Amniotic stem cell (primary cell): ENCODE measurements at places on chromosomes 1 and 21.

- DNase-seq: no peak
Measured at GRCh38 chr1:243605604-243606003, 244.4 kb downstream of the AKT3 start.

DNA sequence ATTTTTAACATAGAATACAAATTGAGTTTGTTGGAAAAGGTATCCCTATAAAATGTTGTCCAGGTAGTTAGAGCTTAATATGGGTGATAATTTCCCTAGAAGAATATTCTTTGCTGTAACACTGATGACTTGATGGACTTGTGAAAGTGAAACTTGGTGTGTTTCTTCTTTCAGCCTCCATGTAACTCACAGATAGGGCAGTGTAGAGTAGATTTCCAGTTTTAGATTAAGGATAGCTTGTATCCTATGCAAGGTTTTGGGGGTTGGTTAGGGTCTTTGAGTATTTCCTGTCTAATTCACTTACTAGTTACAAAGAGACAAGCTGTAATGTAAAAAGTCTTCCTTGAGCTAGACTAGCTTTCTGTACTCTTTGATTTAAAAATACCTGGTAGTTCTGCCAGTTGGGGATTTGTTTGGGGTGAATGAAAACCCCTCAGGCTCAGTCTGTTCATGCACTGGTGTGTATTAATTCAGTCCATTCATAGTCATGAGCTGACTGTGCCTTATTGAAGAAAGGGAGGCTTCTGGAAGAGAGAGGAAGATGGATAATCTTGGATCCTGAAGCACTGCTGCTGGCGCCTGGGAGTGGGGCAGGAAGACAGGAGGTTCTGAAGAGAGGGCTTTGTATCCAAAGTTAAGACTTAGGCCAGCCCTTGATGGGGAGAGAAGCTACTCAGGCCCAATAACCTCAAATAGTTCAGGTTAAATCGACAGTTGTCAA is 83.6 kb downstream of the CAMTA1 start:
- DNase-seq: no peak

GRCh38 chr1:8381618-8382017 is 63.7 kb downstream of the SLC45A1 start:
- no peak for DNase-seq

GRCh38 chr1:226625832-226626576 is 77.4 kb downstream of the STUM start:
- DNase-seq: no peak

DNA sequence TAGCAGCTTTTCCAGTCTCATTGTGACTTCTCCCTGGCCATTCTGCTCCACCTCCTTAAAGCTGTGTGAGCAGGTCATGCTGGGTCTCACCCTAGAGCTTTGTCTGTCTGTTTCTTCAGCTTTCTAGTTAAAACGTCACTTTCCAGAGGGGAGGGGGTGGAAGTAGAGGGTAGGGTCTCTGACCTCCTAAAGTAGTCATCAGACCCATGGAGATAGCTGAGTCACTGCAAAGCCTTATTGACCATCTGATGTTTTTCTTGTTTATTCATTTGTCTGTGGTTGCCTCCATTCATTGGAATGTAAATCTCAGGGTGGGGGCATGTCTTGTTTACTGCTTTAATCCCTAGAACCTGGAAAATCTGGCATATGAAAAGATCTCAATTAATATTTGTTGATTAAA is 52.7 kb downstream of the ELF3 start:
- DNase-seq: no peak

DNA sequence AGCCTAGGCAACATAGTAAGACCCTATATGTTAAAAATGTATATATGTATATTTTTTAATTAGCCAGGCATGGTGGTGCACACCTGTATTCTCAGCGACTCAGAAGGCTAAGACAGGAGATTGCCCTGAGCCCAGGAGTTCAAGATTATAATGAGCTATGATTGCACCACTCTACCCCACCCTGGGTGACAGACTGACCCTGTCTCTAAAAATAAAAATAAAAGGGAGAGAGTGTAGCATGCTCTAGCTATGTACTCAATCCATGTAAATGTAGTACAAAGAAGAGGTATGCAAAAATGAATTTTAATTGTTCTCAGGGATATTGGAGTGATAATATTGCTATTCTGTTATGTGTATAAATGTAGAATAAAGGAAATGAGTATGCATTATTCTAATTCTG is 52.9 kb upstream of the DARS2 start:
- DNase-seq: no peak

DNA sequence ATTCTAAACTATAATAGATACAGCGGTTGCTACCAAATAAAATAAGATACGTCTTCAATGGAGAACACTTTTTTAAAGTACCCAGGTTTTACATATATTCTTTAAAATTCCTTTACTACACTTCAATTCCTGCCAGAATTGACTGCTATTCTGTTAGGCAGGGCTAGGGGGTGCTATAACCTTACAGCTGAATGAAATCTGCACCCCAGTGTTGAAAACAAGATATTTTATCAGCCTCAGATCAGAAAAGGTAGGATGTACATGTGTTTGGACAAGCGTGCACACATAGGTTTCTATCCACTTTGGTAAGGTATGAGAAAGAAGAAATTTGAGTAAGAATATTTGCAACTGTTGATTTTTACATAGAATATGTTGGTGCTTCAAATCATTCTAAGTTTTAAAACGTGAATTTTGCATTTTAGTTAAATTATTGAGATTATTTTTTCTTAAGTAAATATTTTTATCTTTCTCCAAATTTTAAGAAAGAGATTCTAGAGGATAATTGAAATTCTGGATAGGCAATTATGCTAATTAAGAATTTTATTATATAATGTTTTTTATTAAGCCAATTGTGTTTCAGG is 490.8 kb upstream of the ADGRL4 start:
- peak; percentile 26 for DNase-seq

GRCh38 chr21:38861989-38862683 is 56.4 kb downstream of the ETS2 start:
- DNase-seq: no peak

GRCh38 chr1:169260478-169261151 is 107.0 kb downstream of the NME7 start:
- DNase-seq: no peak

DNA sequence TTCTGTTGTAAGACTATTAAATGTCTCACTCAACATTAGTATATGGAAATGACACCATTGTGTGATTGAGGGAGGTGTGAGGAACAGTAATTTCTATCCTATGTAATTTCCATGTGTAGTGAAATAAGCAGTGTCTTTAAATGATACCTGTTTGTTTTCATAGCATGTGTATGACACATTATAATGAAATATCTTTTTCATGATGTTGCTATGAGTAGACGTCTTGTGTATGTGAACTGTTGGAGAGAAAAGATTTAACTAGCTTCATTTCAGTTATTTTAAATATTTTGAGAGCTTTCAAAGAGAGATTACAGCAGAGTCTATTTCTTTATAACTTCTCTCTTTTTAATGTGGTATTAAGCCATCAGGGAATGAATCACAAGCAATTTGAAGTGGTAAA is 71.5 kb upstream of the QSOX1 start:
- no peak for DNase-seq

DNA sequence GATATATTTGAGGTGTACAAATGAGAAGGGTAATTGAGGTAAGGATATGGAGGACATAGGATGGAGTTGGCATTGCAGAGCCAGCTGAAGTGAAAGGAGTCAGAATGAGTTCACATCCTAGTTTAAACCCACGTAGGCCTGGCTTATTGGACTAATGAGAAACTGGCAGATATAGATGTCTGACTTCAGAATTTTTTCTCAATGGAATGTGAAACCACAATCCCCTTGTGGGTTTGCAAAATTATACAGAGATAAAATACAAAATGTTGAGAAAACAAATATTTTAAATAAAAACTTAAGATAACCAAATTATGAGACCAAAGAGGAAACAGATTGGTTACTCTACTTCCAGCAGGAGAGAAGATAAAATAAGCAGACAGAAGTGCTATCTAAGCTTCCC is 277.4 kb upstream of the LRRC7 start:
- no peak for DNase-seq

DNA sequence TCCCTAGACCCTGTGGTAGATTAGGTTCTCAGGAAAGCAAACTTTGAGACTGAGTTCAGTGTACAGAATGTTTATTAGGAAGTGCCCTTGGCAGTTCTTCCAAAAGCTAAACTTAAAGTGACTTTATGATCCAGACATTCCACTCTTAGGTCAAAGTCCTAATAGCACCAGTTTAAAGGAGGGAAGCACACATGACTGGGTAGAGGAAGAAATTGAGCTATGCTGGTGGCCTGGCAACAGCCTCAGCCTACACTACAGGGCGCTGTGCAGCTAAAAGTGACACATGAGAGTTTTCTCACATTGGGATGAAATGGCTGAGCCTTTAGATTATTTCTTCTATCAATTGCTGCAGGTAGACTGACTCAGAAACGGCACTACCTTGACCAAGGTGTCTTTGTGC is 280.4 kb downstream of the BRINP2 start:
- no peak for DNase-seq

- no peak for DNase-seq
Measured at GRCh38 chr1:107291987-107292386, 151.1 kb downstream of the NTNG1 start.

GRCh38 chr1:160284220-160284781 is 632 bp downstream of the PEX19 start:
- peak; percentile 9 for DNase-seq

GRCh38 chr1:236864996-236865817 is 70.1 kb downstream of the MTR start:
- DNase-seq: no peak

GRCh38 chr1:171817511-171818265 is 23.6 kb upstream of the DNM3 start:
- peak; percentile 24 for DNase-seq

GRCh38 chr1:92858564-92859399 is 26.9 kb downstream of the RPL5 start:
- DNase-seq: peak; percentile 91

DNA sequence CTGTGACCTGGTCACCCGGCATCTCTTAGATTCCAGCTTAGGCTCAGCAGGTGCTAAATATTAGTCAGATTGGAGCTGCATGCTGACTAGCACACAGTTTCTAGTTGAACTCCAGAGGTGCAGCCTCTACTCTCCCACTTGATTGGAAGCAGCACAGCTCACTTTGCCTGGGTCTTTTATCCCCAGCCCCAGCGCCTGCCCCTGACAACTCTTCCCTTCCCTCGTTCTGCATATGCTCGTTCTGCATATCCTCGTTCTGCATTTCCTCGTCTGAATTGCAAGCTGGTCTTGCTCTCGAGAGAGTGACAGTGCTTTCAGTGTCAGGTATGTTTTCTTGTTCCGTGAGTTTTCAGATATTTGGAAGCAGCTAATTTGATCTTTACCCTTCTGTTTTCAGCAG is 11.7 kb downstream of the COL18A1 start:
- no peak for DNase-seq

DNA sequence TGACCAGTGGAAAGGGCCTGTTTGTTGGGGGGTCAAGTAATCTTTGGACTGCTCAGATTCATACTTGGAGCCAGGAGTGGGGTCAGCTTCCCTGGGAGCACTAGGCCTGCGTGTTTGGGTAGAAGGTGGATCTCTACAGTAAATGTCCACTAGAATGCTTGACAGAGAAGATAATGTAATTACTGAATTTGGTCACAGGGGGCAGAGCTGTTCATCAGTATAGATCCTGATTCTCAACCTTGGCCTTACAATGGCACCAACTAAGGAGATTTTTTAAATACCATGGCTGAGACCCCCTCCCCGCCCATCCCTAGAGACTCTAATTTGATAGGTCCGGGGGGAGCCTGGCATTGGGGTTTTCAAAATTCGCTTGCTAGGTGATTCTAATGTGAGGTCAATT is 217.5 kb upstream of the PLXNA2 start:
- no peak for DNase-seq

DNA sequence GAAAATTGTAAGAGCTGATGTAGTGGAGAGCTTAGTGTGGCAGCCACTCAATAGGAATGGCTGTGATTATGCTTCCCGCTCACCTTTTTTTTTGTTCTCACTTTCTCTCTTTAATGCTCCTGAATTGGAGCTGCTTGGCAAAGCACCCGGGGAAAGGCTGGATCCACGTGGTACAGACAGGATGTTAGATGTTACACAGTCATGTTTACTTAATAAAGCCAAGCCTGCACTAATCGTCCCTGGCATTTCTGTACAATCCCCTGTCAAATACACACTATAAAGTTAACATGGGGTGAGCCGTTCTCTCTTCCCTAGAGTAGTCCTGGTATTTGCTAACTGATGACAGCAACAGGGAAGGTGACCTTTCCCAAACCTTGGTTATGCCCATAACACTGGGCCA is 187.8 kb downstream of the ZSCAN20 start:
- no peak for DNase-seq

GRCh38 chr1:246785494-246786111 is 61.4 kb downstream of the SCCPDH start:
- no peak for DNase-seq

DNA sequence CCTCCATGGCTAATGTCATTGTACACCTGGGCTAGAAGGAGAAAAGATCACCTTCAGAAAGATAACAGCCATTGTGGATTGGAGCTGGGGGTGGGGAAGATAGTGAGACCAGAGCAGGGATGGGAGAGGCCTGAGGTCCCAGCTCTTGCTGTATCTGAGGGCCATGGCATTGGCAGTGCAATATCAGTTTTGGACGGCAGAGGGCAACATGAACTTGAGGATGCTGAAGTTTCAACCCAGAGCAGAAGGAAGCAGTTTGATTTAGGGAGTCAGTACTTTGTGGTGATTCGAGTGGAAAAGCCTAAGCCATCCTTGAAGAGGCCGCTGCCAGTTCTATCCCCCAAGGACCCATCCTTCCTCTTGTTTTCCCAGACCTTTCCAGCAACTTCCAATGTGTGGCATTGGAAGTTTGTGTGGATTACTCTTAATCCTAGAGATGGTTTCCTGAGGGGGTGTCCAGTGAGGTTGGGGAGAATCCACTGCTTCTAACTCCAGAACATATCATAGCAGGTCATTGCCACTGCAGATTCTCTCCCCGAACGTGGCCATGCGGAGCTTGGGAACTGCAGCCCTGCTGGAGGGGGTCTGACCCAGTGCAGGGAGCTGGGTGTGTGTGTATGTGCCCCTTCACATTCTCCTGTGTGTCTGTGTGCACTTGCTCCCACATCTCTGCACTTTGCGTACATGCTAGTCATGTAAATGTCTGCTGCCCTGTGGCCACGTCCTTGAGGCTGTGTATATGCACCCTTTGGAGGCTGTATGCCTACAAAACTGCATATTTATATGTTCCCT is 24.1 kb downstream of the SLC26A9 start:
- peak; percentile 37 for DNase-seq

DNA sequence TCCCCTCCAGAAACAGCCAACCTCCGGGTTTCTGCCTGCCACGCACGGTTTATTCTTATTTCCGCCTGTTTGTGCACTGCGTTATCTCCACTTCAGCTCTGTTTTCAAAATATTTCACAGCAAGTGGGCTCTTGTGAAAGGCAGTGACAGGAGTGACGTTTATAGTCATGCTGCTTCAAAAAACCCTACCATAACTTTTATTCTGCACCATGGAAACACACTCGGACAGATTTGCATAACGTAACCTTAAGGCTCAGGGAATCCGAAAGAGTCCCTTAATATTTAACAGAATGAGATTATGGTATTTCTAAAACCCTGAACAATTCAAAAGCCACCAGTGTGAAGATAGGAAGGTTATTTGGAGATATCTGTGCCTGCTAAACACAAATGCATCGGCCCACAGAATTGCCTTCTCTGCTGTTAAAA is 782 bp upstream of the SDE2 start:
- no peak for DNase-seq
